Renal cortex interstitium (tissue), 15 donors: ENCODE measurements at places on chromosomes 11 and 22. TPM values are rescaled to one million over a fixed set of nuclear protein-coding genes. Genes with fewer than 3 reads are reported as not detected.

- DNase-seq, result no peak
Measured at GRCh38 chr11:117423046-117423575, 95.5 kb downstream of the CEP164 start.

DNA sequence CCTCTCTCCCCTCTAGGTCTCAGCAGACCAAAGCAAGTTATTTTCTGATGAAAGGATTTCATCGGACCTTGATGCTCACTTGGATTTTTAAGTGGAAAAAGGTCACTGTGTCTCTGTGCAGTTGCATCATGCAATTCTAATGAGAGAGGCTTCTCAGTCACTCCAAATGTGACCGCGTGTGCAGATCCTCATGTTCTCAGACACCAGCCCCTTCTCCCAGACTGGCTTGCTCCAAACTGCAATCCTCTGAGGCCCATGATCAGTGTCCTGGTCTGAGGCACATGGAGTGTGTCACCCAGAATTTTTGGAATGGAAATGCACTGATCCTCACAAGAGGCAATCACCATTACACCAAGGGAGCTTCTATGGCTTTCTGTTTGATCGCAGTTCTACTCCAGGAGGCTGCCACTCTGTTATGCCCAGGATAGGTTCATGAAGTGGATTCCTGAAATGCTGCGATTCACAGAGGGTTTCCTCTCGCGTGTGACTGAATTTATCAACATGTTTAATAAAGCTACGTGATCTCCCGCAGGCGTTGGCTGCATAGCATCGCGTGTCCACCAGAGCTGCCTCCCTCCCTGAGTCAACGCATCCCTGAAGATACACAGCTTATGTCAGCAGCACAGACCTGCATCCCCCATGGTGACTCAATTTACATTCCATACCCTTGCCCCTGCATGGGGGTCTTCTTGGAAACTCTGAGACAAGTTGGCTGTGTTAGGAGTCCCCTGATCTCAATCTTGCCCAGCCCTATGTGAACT is 544.6 kb upstream of the B3GAT1 start:
- DNase-seq, result no peak

DNA sequence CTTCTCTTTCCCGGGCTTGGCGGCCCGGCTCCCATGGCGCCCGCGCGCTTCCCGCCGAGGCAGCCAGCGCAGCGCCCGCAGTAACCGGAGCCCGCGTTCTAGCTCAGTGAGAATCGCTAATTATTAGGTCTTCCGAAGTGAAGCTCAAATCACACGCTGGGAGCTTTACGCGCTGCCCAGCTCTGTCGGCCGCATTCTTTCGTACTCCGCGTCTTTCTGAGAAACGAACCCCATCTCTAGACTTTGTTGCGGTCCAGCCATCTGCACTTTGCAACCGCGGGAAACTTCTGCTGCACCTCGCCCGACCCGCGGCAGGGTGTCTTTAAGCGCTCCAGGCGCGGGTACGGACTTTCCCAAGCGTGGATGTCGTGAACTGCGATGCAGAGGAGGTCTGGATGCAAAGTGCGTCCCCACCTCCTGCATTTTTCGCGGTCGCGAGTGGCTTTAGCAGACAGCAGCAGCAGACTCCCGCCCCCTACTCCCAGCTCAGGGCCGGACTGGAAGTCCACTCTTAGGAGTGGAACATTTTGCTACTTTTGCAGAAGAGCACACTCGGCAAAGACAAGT is 6.0 kb upstream of the PAX6 start:
- DNase-seq, result no peak

DNA sequence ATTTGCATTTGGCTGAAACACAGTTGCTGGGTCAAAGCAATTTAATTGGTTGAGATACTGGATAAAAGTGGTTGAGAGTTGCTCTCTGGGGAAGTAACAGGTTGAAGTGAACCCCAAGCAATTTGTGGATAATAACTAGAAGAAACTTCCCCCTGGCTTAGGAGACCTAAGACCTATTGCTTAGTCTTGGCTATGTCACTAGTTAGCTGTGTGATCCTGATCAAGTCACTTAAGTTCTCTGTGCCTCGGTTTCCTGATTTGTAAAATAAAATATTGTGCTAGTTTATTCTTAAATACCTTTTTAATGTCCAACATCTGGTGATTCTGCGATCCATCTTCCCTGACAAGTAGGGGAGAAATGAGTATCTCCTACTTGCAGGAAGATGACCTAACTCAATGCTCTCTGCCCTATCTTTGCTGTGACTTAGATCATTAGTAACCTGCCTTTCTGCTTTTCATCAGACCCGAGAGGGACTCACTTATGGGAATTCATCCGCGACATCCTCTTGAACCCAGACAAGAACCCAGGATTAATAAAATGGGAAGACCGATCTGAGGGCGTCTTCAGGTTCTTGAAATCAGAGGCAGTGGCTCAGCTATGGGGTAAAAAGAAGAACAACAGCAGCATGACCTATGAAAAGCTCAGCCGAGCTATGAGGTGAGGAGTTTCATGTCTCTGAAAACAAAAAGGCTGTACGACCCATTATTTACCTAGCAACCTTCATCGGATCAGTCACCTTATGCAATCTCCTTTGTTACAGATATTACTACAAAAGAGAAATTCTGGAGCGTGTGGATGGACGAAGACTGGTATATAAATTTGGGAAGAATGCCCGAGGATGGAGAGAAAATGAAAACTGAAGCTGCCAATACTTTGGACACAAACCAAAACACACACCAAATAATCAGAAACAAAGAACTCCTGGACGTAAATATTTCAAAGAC is 37.5 kb downstream of the EHF start:
- DNase-seq, result no peak

- DNase-seq, result no peak
Measured at GRCh38 chr22:20957102-20957682, 9.9 kb upstream of the AIFM3 start.

DNA sequence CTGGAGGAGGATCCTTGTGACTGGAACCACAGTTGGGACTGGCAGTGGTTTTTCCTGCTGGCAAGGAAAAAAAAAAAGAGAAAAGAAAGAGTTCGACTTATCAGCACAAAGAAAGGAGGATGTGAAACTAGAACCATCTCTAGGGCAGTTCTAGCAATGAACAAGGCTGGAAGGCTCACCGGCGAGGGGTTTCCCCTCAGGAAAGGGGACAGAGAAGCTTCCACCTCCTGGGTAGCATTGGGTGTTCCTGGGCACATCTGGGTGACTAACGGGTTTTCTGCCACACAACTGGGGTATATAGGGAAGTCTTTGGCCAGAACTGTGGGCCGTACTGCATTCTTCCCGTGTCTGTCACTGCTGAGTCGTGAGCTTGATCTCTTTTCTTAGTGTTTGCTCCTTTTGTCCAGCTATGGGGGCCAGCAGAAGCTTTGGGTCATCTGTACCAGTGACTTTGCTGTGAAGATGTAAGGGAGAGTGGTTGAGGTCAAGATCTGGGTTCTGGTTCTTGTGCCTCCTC is 109.4 kb upstream of the OR4B1 start:
- DNase-seq, result no peak

- DNase-seq, result no peak
Measured at GRCh38 chr11:6647836-6648235, 7.8 kb downstream of the DCHS1 start.

DNA sequence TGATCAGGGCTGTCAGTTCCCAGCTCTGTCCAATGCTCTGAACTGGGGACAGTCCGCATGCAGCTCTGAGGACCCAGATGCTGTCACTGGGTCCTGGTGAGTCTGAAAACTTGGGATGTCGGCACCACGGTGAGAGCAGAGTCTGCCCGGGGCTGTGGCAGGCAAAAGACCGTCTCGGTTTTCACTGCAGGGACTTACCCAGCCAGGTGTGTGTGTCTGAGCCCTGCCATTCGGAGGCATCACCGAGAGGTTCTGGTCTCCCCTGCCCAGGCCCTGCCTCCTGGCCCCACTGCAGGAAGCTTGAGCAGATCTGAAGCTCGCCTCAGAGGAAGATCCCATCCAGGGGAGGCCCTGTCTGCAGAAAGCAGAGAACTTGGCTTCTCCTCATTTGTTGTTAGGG is 5.2 kb downstream of the TP53AIP1 start:
- no peak for DNase-seq

- DNase-seq, result no peak
Measured at GRCh38 chr11:26420331-26420730, 88.4 kb downstream of the ANO3 start.

DNA sequence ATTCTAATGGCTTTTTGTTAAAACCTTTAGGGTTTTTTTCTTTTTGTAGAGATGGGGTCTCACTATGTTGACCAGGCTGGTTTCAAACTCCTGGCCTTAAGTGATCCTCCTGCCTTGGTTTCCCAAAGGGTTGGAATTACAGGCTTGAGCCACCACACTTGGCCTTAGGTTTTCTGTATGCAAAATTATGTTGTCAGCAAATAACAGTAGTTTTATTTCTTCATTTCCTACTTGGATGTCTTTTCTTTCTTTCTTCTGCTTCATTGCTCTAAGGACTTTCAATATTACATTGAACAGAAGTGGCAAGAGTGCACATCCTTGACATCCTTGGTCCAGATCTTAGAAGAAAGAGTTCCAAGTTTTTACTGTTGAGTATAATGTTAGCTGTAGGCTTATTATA is 52.8 kb downstream of the CCDC81 start:
- no peak for DNase-seq

- no peak for DNase-seq
Measured at GRCh38 chr11:73439002-73439843, 63.0 kb downstream of the RELT start.

DNA sequence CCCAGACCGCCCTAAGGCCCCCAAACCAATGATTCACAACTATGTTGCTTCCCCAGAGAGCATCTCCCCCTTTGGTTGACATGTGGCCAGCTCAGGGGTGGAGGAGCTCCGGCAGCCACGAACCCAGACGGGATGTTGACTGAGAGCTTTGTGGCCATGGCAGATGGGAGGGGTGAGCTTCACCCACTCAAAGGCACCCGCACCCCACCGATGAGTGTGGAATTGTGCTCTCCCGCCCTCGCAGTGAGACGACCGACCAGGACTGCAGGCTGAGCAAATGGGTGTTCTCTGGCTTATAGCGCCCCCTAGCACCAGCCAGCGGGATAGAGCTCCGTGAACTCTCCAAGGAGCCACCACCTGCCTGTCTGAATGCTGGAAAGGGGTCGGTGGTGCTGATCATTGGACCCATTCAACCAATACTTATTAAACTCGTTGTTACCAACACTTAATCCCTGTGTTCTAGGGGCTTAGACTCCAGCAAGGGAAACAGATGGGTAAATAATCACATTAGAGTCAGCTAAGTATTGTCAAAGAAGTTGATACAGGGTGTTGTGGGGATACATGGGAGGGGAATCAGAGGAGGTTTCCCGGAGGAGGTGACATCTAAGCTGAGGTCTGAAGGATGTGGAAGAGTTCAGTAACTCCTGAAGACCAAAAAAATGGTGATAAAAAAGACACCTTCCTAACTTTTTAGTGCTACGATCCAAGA is 4.5 kb upstream of the TIMP3 start:
- DNase-seq, result no peak

DNA sequence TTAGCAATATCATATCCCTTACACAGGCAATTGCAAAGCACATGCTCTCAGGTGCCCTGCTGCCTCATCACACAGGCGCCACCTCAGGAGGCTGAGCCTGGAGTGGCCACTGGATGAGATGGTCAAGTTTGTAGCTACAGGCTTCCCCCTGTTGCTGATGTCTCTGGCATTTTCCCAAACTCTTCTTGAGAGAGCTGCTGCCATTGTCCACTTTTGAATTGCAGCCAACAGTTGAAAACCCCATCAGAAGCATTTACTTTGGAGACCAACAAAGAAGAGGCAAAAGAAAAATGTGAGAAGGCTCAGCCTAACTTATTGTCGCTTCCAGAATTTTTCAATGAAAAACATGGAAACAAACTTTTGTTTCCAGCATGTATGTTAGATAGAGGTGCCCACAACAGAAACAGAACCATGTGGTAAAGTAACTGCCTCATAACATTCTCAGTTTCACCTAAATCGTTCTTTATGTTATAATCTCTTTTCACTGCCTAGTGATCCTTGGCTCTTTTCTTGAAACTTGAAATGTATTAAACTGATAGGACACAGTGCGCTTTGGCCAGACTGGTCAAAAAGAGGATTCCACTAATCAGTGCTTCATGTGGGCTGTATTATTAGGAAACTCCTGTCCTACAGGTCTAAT is 47.6 kb upstream of the OR8B8 start:
- DNase-seq, result no peak

GRCh38 chr22:39017596-39018365 is 3.1 kb upstream of the APOBEC3D start:
- no peak for DNase-seq

- no peak for DNase-seq
Measured at GRCh38 chr22:44193535-44193891, 12.8 kb downstream of the PARVG start.

DNA sequence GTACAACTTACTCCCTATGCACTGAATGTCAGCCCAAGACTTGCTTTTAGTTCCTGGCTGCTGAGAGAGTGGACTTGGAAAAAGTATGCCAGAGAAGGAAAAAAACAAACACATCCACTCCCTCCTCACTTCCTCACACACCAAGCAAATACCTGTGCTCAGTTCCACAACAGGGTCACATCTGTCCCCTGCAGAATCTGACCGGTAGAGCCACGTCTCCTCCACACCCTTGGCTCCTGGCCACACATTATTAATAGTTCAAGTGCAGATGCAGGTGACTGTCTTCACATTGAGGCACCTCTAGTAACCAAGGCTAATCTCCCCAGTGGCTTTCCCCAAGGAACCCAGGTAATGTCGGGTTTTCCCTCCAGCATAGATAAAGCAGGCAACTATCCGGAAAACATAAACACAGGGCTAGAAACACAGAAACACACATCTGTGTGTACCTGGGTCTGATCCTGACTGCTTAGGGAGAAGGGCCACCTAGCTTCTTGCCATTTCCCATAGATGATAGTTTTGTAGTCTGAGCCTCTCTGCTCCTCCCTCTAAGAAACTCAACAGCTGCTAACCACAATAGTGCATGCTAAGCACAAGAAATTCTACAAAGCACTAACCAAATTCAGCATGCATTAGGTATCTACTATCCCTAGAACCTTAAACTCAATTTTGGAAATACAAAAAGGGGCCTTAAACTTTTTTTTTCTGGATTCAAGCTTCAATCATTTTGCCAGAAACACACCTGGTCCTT is 10.2 kb downstream of the SYTL2 start:
- DNase-seq, result no peak

DNA sequence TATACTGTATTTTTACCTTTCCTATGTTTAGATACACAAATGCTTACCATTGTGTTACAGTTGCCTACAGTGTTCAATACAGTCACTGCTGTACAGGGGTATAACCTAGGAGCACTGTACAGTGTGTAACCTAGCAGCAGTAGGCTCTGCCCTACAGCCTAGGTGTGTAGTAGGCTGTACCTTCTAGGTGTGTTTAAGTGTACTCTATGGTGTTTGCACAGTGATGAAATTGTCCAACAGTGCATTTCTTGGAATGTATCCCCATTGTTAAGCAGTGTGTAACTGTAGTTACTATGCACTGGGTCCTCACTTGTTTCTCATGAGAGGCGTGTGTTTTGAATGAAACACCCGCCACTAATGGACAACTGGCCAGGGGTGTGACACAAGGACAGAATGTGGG is 269.0 kb downstream of the OPCML start:
- DNase-seq, result no peak

- DNase-seq, result no peak
Measured at GRCh38 chr22:23790819-23791737, 4.3 kb downstream of the SMARCB1 start.

The SULT4A1 gene
- 5.6 TPM for polyA plus RNA-seq

The GRAP2 gene
- polyA plus RNA-seq, result 1.1 TPM

The PHRF1 gene
- 18.6 TPM for polyA plus RNA-seq

The OR6A2 gene
- polyA plus RNA-seq, result 0.05 TPM
